ENCODE measurements at places on chromosomes 3 and 15.
A peak's percentile ranks its signal among the peaks of the same experiment; 100 is the strongest.

- DNase-seq: no peak
- no peaks in the 10 kb centered on the region for H3K36me3 ChIP-seq
- no peak overlapping the region for H3K4me3 ChIP-seq
- H3K4me1 ChIP-seq: no peaks in the 10 kb centered on the region
Observed at GRCh38 chr3:72008226-72008996, 223.5 kb upstream of the PROK2 start.

- H3K27ac ChIP-seq: no peak overlapping the region
- no peaks in the 10 kb centered on the region for H3K36me3 ChIP-seq
- no peaks in the 10 kb centered on the region for H3K27me3 ChIP-seq
Observed at GRCh38 chr3:47151836-47152235, 12.1 kb downstream of the SETD2 start.

DNA sequence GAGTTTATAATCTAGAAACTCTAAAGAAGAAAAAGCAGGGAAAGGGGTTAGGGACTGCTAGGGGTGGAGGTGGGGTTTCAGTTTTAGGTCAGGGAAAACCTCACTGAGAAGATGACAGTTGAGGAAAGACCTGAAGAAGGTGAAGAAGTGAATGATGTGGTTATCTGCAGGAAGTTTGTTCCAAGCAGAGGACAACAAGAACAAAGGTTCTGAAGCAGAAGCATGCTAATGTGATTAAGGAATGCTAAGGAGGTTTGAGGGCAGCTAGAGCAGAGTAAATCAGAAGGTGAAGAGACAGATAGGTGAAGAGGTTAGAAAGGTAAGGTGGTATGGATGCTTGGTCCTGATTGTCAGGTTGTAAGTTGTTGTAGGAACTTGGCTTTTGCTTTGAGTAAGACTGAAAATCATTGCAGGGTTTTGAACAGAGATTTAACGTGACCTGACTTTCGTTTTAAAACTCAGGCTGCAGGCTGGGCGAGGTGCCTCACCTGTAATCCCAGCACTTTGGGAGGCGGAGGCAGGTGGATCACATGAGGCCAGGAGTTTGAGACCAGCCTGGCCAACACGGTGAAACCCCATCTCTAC is 8.6 kb downstream of the OXSR1 start:
- H3K27ac ChIP-seq: peak overlapping the region; percentile 47
- H3K4me1 ChIP-seq: peaks cover 26% of the 10 kb centered on the region
- DNase-seq: no peak
- peaks cover 28% of the 10 kb centered on the region for H3K36me3 ChIP-seq
- no peak overlapping the region for H3K4me3 ChIP-seq
- no peaks in the 10 kb centered on the region for H3K27me3 ChIP-seq

DNA sequence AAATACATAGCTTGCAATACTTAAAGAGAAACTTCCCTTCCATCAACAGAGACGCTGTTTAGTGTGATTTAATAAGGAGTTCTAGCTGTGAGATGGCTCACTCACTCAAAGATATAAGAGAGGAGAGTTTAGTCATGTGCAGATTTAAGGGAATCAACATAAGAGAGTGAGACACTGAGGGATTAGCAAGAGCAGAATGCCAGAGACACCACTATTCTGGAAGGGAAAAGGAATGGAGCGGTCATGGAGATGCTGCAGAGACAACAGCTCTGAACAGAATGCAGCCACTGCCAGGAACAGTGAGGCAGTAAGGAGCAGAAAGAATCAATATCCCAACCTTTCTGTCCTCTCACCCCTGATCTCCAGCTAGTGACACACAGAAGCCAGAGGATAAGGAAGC is 248.8 kb downstream of the MBNL1 start:
- no peaks in the 10 kb centered on the region for H3K36me3 ChIP-seq
- H3K4me1 ChIP-seq: no peaks in the 10 kb centered on the region
- no peak overlapping the region for H3K27ac ChIP-seq
- DNase-seq: no peak
- H3K27me3 ChIP-seq: no peaks in the 10 kb centered on the region

DNA sequence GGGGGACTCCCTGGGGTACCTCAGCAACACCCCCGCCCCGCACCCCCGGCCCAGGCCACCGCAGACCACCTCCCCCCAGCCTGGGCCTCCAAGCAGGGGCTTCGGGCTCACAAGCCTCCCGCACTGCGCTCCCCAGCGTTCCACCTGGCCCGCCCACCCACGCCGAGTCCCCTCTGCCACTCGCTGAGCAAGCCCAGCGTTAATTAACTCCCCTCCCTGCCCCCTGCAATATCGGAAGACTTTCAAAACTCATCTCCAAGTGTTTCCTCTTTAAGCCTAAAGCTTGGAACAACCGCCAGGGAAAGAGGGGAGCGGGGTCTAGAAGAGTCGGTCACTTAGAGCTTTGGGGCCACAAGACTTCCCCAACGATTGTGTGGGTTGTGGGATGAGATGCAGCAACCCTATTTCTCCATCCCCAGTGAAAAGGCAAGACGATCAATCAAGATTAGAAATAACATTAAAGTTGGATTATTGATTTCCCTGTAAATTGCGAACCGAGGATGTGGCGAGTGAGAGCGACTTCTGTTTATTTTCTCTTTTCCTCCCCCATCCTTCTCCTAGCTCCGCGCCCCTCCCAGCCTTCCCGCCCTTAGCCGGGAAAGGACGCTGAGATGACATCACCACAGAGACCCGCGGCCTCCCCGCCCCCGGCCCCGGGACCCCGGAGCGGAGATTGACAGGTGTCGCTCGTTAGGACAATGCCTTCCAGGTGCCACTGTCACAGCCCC is 30.2 kb downstream of the NR2F2 start:
- no peaks in the 10 kb centered on the region for H3K36me3 ChIP-seq
- H3K4me1 ChIP-seq: no peaks in the 10 kb centered on the region
- H3K4me3 ChIP-seq: no peak overlapping the region
- no peak for DNase-seq
- peaks cover 59% of the 10 kb centered on the region for H3K27me3 ChIP-seq

- no peaks in the 10 kb centered on the region for H3K36me3 ChIP-seq
- DNase-seq: no peak
- no peak overlapping the region for H3K27ac ChIP-seq
- no peaks in the 10 kb centered on the region for H3K27me3 ChIP-seq
Observed at GRCh38 chr15:48967336-48967735, 3.6 kb upstream of the SHC4 start.

DNA sequence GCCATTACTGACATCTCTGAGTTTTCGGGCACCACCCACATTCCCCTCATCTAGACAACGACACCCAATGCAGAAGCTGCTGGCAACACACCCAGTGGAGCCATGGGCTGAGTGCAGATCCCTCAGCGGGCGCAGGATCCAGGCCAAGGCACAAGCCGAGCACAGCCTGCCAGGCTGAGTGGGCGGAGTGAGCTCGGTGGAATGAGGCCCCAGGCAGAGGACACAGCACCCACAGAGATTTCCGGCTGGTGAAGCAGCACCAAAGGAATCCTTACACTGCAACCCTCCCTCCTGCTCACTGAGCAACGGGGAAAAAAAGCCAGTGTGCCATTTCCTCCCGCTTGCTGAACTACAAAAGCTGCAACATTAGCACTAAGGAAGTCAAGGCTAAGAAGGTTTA is 34.3 kb downstream of the ZMAT3 start:
- no peak overlapping the region for H3K4me3 ChIP-seq
- H3K27me3 ChIP-seq: no peaks in the 10 kb centered on the region
- no peaks in the 10 kb centered on the region for H3K36me3 ChIP-seq
- peak overlapping the region; percentile 50 for H3K27ac ChIP-seq
- H3K4me1 ChIP-seq: peaks cover 11% of the 10 kb centered on the region

DNA sequence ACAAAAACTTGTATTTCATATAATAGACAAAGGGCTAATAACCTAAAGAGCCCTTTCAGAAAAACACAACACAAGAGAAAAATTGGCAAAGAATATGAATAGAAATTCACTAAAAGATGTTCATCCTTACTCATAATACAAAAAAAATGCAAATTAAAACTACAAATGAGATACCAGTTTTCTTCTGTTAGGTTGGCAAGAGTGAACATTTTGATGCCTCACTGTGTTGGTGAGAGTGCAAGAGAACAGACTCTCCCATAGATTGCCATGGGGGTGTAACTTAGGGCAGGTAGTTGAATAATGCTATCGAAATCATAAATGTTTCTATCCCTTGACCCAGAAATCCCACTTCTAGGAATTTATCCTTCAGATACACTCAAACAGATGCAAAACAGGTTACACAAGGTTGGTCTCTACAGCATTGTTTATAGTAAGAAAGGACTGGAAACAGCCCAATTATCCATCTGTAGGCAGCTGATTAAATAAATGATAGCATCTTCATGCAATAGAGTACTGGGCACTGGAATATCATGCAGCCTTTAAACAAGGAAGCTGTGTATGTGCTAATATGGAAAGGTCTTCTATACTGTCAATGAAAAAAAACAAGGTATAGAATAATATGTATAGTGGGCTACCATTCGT is 146.3 kb downstream of the TLE3 start:
- no peaks in the 10 kb centered on the region for H3K4me1 ChIP-seq
- H3K36me3 ChIP-seq: no peaks in the 10 kb centered on the region
- H3K27me3 ChIP-seq: peaks cover 6% of the 10 kb centered on the region
- DNase-seq: no peak

- H3K27me3 ChIP-seq: no peaks in the 10 kb centered on the region
- no peak for DNase-seq
- H3K4me1 ChIP-seq: no peaks in the 10 kb centered on the region
- H3K4me3 ChIP-seq: no peak overlapping the region
- H3K27ac ChIP-seq: no peak overlapping the region
Observed at GRCh38 chr3:112111785-112112402, 21.2 kb downstream of the GCSAM start.

GRCh38 chr3:127070776-127071175 is 87.9 kb downstream of the PLXNA1 start:
- peak; percentile 30 for DNase-seq
- H3K27me3 ChIP-seq: no peaks in the 10 kb centered on the region
- H3K4me1 ChIP-seq: peaks cover 27% of the 10 kb centered on the region

GRCh38 chr15:70608144-70608543 is 155.2 kb downstream of the UACA start:
- no peak overlapping the region for H3K27ac ChIP-seq
- H3K36me3 ChIP-seq: no peaks in the 10 kb centered on the region
- H3K4me3 ChIP-seq: no peak overlapping the region
- H3K27me3 ChIP-seq: no peaks in the 10 kb centered on the region
- H3K4me1 ChIP-seq: no peaks in the 10 kb centered on the region
- no peak for DNase-seq

DNA sequence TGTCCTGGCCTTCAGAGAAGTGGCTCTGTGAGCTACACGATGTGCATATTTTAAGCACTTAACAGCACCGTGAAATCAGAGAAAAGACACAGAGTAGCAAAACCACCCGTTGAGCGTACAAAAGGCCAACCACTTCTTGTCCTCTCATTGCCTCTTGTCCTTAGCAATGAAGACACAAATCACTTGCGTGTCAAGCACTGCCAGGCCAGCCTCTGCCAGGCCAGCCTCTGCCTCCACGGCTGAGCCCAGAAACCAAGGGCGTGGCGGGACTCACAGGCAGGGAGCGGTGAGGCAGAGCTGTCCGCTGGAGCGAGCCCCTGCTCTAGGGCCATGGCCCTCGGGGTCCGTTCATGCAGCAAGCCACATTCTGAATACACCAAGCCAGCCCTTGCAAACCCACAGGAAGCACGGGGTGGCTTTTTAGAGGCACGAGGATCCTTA is 4.0 kb downstream of the MUC4 start:
- no peak overlapping the region for H3K27ac ChIP-seq
- DNase-seq: no peak
- peaks cover 9% of the 10 kb centered on the region for H3K27me3 ChIP-seq
- H3K4me1 ChIP-seq: no peaks in the 10 kb centered on the region
- H3K36me3 ChIP-seq: no peaks in the 10 kb centered on the region

DNA sequence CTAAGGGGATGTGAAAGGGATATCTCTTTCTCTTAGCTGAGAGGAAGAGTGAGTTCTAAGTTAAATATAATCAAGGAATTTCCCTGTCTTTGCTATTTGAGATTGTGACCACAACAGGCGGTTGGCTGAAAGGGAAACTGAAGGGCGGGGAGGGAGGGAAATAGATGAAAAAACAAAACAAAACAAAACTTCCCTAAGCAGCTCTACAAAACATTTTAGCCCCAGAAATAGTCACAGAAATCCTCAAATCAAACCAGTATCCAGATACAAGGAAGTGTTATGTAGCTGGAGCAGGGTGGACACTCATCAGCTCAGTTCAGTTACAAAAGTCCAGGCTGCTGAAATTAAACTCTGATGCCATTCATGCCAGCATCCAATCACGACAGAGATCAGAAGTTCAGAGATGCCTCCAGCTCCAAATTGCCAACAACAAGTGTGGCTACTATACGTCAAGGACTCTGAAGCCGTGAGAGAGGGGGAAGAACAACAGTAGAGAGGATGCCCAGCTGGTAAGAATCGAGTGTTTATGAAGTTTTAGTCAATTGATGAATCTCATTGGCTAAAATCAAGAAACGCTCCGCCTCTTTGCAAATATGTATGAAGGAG is 319 bp upstream of the TP63 start:
- no peak overlapping the region for H3K4me3 ChIP-seq
- H3K27me3 ChIP-seq: no peaks in the 10 kb centered on the region
- no peak overlapping the region for H3K27ac ChIP-seq
- H3K4me1 ChIP-seq: no peaks in the 10 kb centered on the region
- DNase-seq: no peak
- H3K36me3 ChIP-seq: no peaks in the 10 kb centered on the region

- no peak for DNase-seq
- H3K4me3 ChIP-seq: no peak overlapping the region
- no peaks in the 10 kb centered on the region for H3K36me3 ChIP-seq
- no peak overlapping the region for H3K27ac ChIP-seq
Observed at GRCh38 chr3:130312374-130312773, 33.1 kb upstream of the COL6A5 start.

DNA sequence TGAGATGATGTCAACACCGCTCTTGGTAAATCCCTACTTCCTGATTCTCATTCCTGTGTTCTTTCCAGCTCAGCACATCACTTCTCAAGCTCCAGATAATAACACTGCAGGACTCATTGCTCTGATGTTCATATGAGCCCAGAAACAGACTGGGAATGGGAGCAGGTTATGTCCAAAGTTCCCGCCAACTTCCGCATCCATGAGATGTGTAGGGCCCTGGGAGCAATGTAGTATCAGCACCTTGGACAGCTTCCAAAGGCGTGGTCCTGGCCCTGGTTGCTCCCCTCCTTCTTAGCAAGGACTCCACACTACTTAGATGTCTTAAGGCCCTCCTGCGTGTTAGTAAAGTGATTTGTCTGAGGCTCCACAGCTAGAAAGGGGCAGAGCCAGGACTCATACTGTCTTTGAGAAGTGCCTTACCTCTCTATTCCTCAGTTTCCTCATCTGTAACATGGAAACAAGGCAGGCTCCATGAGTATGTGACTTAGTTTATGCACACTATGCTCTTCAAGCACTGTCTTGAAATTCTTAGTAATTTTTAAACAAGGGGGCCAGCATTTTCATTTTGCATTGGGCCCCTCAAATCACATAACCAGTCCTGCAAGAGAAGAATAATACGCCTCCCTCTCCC is 27.9 kb upstream of the SLC6A1 start:
- no peak overlapping the region for H3K27ac ChIP-seq
- DNase-seq: no peak
- no peak overlapping the region for H3K4me3 ChIP-seq
- H3K27me3 ChIP-seq: no peaks in the 10 kb centered on the region
